ENCODE measurements at places on chromosomes 7 and 10.
A peak's percentile ranks its signal among the peaks of the same experiment; 100 is the strongest.

DNA sequence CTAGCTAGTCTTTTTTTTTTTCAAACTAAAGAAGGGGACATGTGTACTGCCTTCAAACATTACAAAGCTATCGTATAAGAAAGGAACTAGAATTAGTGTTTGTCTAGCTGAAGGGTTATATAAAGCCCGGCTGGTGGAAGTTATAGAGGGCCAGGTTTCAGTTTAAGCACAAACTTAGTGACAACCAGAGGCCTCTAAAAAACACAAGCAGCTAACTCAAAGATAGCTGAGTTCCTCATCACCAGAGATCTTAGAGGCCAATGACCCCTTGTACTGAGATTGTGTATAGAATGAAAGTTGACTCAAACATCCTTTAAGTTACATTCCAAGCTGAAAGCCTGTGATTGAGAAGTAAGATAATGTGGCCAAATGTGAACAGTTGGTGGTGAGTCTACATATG is 28.1 kb upstream of the SGMS1 start:
- no peak for DNase-seq

DNA sequence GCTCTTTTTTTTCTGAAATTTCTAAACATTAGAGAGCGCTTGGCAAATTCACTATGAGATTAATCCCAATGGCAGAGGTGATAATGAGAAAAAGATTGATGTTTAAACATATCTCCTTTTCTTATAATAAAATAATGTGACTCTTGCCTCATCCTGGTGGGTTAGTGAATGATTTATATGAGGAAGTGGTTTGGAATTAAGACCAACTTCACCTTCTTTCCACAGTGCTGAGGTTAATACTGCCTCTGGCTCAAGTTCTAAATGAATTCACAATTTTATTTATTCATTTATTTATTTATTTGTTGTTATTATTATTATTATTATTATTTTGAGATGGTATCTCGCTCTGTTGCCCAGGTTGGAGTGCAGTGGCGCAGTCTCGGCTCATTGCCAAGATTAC is 40.5 kb upstream of the ADO start:
- DNase-seq: no peak

- peak; percentile 36 for DNase-seq
Measured at GRCh38 chr10:117005527-117006055, 604 bp upstream of the SHTN1 start.

GRCh38 chr10:129771991-129772431 is 192.1 kb downstream of the EBF3 start:
- no peak for DNase-seq

DNA sequence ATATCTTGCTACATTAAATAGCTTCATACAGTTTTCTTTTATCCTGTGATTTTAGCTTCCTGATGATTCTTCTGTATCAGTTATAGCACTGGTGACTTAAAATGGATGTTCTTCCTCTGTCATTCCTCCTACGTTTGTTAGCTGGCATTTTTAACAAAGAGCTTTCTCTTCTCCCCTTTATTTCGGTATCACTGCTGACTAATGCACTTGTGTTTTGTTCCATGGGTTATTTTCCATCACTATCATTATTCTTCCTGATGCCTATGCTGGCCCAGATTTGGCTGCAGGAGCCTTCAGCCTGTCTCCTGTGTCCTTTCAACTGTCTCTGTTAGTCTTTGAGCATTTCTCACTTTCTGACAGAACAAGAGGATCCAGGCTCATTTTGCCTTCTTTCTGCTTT is 13.1 kb downstream of the BMS1 start:
- DNase-seq: no peak

DNA sequence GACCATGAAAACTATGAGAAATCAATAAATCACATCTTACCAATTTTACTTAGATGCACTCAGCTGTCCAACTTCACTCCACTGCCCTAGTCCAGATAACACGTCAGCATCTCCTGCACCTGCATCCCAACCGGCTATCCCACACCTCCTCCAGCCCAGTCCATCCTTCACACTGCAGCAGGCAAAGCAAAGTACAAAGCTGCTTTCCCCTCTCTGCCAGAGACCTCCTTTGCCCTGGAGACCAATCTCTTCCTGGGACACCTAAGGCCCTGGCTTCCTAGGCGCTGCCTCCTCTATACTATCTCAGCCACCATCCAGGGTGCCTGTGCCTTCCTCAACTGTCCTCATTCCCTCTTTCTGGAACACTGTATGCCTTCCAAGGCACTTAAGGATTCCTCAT is 90.3 kb upstream of the DDC start:
- no peak for DNase-seq

DNA sequence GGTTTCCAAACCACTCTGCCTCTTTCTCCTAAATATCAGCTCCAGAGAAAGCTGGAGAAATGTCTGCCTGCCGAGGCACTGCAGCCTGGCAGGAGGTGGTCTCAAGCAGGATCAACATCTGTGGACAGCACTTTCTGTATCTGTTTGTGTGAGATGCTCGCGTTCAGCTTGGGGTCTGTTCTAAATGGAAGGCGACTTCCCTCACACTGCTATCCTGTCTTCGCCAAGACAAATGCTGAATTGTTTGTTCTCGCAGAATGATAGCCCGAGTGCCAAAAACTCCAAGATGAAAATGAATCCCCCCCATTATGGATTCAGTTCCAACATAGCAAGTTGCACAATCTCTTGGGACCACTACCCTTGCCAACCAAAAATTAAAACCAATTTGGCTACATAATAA is 72.2 kb upstream of the PALS2 start:
- DNase-seq: no peak

GRCh38 chr7:151930695-151931094 is 25.6 kb upstream of the GALNTL5 start:
- no peak for DNase-seq

- no peak for DNase-seq
Measured at GRCh38 chr7:2474813-2475677, 1.2 kb downstream of the GRIFIN start.

DNA sequence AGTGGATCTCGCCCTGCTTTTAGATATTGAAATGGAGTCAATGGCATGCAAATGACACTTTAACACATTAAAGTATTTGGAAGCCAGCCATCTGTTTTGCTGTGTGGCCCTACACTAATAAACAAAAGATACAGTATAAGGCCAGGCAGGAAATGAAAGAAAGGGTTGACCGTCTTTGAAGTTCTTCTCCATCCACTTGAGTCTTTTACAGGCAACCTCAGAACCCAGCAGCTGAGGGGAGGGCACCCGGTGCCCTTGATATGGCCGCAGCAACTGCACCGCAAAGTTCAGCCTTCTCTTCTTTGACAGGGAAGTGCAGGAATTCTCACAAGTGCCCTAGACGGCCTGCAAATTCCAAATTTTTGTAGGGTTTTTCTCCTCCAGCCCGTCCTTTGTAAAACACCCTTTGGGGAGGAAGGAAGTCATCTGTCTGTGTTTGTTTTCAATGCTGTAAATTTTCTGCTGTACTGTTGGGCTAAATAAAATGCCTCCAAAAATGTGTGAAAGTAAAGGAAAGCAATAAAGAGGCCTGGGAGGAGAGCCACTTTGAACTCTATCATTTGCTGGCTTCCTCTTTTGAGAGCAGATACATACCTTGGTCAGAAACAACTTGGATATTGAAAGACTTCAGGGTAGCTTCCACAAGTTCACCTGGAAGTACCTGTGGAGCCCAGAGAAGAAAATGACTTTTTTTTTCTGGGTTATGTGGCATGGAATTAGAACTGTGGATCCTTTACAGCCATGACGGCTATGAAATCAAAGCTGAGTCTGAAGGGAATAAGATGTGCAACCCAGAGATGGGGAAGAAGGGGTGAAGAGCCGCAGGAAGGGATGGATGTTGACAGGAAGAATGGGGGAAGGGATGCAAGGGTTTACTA is 3.6 kb downstream of the HOXA1 start:
- no peak for DNase-seq

DNA sequence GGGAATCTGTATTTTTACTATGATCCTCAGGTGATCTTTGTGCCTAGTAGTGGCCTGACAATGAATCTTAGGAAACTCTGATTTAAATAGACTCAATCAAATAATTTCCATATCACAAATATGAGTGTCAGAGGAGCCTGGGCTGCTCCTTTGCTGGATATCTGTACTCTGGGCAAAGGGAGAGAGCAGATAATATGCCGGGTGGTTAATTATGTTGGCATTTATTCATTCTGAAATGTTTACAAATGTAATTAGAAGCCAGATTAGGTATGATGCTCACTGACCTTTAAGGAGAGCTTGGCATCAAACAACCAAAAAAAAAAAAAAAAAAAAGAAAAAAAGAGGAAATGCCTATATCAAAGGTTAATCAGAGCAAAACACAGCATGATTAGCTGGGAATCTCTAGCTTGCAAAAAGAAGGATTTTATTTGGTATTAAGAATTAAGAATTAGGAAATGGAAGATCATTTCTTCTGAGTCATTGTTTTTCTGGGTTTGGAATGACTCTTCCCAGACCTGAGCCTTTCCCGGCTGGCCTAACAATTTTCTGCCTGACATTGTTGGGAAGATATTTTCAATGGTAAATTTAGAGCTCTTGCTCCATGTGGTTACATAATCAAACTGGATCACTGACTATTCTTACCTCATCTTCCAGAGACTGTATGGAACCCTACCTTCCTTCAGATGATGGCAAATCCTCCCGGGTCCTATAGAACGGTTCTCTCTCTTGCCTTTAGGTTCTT is 365.3 kb downstream of the REEP3 start:
- DNase-seq: no peak

- DNase-seq: no peak
Measured at GRCh38 chr7:5282543-5283316, at the start of gene SLC29A4. TSS of gene SLC29A4 (plus strand) at chr7:5282943. CDS start at chr7:5287817, 4,874 bp downstream.

DNA sequence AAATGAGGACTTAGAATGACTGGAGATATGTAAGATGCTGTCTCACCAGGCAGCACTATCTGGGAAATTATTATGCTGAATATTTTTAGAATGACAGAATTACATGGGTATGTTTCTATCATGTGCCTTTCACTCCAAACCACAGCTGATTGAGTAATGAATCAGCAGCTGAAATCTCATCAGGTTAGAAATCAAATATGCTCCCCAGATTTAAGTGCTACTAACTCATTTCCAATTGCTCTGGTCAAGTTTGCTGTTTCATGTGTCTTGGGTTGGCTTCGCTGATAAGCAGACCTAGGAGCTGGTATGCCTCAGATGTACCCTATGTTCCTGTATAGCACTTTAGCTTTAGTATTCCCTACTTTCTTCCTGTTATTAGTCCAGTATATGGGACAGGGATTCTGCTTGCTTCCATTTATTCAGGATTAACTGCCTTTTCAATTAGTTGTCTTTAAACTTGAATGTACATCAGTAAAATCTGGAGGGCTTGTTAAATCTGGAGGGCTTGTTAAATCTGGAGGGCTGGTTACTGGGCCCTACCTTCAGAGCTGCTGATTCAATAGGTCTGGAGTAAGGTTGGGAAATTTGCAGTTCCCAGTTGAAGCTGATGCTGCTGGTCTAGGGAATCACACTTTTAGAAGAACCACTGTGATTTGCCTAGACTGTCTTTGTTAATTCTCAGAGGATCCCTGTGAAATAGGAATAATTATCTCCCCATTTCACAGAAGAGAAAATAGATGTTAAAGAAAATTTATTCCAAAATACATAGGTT is 172.9 kb downstream of the DKK1 start:
- DNase-seq: no peak

DNA sequence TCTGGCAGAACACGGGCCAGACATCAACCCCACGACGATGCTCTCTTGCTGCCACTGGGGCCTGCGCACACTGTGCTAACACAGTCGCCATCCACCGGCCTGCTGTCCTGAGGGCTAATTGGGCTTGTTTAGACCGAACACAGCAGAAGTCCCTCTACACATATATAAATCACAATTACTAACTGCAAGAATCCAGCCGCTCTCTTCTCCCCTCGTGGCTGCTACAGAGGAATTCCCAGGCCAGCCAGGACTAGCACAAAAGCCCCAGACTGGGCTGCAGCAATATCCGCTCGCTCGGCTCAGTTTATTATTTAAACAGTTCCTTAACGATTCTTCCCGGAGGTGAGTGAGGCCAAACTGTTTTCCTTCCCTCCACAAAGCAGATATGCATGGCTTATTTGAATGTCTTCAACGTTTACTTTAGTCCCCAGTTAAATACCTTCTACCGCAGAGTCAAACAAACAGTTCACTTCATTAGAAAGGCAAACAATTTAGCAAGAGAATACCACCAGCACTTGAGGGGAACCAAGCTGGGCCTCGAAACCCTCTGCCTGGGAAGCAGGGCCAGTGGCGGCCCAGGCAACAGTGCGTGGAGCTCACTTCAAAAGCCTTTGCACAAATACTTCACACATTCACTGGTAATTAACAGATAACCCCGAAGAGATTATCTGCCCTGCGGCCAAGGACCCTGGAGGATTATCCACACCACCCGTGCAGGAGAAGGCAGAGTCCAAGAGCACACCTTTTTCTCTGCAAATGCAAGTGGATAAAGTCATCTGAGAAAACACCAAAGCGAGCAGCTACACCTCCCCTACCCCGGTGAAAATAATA is 145.3 kb downstream of the GLI3 start:
- DNase-seq: peak; percentile 57

- DNase-seq: peak; percentile 23
Measured at GRCh38 chr7:33459340-33459751, 330.0 kb downstream of the BBS9 start.

DNA sequence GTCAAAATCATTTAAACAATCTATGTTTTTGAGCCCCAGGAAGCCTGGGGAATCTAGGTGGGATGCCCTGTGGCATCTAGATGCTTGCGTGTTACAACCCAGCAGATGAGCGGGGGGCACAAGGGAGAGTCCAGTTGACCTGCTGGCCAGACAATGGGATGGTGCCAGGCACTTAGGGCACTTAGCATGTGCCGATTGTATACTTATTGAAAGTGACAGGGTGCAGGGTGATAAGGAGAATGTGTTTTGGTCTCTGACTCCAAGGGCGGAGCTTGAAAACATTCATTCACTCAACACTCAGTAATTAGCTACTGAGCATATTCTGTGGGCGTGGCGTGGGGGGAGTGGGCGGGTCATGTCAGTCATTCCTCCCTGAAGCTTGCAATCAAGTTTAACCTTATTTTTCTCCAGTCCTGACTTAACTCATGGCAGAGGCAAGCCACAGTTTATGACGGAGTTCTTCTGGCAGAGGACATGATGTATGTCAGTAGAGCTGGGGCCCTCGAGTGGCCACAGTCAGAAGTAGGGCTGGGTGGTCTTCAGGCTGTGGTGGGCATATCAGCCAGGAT is 115.1 kb downstream of the PRKCQ start:
- DNase-seq: no peak

DNA sequence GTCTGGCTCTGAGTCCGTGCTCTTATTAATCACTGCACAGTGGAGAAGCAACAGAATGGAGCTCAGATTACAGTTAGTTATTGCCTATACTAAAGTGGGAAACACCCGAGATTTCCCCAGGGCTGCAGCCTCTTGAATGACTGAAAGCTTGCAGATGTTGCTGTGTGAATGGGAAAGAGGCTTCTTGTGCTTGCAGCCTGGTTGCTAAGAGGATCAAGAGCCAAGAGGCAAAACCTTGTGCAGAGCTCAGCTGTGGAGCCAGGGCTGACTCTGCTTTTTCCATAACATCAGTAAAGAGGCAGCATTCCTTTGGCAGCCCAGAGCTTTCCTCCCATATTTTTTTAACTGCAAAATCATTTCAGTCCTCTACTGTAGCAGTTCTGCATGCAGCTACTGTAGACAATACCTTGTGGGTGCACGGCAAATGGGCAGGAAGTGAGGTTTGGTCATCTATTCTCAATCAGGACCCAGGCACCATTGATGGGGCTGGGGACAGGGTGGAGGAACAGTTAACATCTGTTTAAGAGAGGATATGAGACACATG is 86.5 kb downstream of the RALA start:
- peak; percentile 67 for DNase-seq

Measured in left renal pelvis (tissue), 4 donors.